Cerebellar nuclear complex (tissue), 1 donor: ENCODE measurements at places on chromosomes 5 and 9.

DNA sequence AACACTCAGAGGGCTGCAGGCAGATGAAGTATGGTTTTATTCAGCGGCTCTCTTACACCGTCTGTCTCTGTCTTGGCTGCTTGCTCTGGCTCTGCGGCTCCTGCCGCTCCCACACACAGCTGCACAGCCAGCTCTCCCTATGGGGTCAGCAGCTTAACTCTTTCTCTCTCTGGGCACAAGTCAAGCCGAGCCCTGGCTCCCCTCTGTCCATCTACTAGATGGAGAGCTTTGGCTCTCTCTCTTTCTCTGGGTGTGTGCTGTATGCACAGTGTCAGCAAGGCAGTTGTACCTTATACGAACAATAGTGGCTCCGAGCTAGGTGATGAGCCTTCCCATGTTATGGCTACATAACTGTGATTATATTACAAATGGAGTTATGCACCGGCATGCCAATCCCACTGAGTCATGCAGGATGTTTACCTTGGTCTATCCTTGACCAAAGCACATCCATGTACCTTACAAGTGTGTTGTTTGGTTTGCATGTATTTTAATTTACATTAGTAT is 19.3 kb upstream of the PPP2CA start:
- no peak for DNase-seq

DNA sequence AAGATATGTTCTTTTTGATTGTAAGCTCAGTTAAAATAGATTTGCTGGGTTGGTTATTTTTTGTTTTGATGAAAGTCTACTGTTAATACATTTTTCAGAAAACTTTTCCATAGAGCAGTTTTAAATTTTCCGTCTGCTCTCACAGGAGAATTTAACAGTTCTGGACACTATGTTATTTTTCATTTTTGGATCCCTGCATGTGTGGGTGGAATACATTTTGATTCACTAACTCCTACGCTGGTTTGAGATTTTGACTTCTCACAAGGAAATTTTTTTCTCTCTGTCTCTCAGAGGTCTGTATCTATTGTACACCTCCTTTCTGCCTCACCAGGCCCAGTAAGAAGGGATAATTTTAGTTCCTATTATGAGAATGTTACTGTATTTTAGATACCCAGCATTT is 502.4 kb downstream of the CDH10 start:
- DNase-seq = no peak

- no peak for DNase-seq
Measured at GRCh38 chr5:3186736-3187405, 408.8 kb upstream of the IRX1 start.

DNA sequence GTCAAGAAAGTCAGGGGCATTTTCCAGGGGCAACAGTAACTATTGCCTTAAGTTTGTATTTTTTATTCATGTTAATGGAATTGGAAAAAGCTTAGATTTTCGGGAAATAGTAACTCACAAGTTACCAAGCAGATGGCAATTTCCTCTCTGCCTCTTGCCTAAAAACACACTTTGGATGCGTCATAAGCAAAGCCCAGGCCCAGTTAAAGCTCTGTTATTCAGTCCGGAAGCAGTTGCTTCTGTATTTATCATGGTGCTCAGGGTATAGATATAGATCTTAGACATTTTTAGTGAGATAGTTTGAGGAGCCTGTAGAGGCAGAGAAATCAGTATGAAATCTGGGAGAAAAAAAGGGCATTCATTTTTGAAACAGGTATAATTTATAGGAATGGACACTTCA is 260.3 kb upstream of the TNC start:
- no peak for DNase-seq

DNA sequence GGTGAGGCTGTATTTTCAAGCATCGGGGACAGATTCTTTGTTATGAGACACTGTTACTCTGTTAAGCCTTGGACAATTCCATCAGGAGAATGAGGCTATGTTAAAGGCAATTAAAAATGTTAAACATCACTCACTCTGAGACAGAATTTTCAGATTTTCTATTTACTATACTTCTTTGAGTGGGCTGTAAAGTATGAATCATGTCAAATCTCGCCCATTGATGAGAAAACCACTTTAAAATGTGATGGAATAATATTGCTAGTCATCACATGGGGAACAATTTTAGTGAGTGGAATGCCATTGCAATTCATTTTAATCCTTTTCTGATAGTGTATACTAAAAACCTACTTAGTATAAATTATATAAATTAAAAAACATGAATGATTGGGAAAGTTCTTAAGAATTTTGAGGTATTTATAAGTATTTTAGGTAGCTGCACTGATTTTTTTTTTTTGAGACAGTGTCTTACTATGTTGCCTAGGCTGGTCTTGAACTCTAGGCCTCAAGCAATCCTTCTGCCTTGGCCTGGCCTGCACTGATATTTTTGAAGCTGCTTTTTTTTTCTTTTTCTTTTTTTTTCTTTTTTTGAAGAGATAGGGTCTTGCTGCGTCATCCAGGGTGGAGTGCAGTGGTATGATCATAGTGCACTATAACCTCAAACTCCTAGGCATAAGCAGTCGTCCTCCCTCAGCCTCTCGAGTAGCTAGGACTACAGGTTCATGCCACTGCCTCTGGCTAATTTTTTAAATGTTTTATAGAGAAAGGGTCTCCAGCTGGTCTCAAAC is 73.2 kb downstream of the KIAA1958 start:
- no peak for DNase-seq

- DNase-seq = no peak
Measured at GRCh38 chr9:123331346-123332060, 24.5 kb upstream of the CRB2 start.

DNA sequence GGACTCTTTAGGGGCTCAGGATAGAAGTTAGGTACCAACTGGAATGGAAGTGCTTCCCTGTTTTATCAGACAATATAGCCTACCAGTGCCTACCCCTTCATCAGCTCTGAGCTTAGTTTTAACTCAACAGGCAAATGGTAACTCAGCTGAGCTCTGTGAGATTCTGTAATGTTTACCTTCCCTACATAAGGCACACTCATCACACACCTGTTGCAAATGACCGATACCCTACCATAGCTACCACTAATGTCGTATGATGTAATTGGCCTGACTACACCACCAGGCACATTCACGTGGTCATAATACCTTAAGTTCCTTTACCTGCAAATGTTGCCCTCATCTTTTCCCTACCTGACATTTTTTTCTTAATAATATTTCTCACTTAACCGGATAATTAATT is 254.8 kb downstream of the ADGRV1 start:
- no peak for DNase-seq

DNA sequence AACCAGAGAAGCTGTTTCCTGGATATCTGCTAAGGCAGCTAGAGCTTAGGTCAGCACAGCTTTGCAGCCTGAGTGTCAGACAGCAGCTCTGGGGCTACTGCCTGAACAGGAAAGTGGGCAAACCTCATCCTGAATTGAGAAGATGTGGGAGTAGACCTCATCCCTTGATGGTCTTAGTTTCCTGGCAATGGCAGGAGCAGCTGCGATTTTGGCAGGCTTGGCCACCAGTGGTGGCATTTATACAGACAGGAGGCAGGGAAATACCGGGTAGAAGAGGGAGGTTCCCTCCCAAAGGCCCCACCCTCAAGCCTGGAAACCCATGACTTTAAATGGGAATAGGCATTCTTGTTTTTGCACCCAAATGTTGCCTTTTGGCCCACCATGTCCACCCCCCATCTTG is 69.7 kb downstream of the LIX1 start:
- no peak for DNase-seq

DNA sequence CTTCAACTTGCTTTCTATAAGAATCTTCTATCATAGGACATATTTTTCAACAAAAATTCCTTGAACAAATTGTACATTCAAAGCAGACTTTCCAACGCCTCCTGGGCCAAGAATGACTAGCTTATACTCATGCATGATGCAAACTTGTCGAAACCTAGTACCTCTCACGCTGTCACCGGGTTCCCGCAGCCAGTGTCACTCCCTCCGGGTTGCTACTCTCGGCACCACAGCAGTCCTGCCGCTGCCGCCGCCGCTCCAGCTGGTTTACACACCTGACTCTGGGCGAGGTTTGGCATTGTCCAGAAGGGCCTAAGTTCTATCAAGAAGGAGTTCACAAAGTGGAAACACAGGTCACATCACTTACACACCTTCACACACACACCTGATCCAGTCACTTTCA is 244.4 kb downstream of the ADAMTSL1 start:
- DNase-seq = no peak

DNA sequence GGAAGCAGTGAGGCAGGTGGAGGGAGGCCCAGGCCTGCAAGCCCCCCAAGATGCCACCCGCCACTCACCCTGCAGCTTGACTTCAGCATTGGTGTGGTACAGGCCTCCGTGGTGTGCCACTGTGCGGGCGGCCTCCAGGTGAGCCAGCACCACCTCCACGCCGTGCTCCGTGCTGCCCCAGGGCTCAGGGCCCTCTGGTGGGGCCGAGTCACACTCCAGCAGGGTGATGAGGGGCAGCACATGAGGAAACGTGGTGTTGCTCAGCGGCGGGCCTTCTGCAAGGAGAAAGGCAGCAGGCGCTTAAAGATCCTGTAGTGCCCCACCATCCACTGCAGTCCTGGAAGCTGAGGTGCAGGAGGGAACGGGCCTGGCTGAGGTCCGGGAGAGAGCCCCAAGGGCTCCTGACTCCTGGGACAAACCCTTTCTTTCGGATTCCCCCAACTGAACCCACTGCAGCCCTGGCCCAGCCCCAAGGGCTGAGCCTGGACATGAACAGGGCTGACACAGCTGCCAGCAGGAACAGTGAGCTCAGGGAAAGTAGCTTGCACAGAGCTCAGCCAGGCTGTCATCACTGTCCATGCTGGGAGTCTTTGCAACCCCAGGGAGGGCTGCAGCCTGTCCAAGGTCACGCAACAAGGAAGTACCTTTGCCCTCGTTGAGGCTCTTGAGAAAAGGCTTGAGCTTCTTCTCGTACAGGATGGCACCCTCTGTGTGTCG is 4.7 kb upstream of the TOR2A start:
- no peak for DNase-seq

DNA sequence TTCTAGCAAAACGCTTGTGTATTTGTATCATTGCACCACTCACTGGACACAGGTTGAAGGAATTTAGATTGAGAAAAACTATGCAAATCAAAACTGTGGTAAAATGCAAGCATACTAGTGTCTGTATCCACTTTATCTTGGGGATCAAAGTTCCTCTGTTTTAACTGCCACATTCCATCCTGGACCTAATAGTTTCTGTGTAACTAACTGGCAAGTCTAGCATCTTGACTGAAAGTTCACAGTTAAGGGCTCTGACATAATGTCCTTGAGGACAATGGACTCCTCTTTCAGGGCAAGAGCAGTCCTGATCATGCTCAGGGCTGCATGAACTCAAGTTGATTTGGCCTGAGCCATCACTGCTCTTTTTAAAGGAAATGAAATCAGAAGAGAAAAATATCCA is 30.7 kb downstream of the NFIB start:
- DNase-seq = no peak

GRCh38 chr9:100690438-100690837 is 112.6 kb downstream of the CAVIN4 start:
- no peak for DNase-seq

DNA sequence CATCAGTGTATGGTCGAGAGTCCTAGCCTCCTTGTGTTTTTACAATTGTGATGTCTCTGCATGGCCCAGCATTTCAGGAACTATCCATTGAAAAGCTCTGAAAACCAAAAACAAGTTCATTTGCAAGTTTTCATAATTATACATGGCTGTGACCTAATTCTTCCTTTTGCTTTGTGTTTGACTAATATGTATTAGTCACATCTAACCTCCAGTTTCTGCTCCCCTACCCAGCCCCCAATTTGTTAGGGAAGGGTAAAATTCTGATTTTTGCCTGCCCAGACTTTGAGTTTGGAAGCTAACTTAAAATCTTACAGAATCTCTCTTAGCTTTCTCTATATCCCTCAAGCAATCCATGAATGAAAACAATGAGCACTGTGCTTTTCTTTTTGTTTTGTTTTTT is 128.2 kb upstream of the SEMA6A start:
- DNase-seq = no peak

- no peak for DNase-seq
Measured at GRCh38 chr5:116795189-116795588, 220.6 kb upstream of the SEMA6A start.

- no peak for DNase-seq
Measured at GRCh38 chr5:93054424-93055163, 526.4 kb downstream of the NR2F1-AS1 start.

DNA sequence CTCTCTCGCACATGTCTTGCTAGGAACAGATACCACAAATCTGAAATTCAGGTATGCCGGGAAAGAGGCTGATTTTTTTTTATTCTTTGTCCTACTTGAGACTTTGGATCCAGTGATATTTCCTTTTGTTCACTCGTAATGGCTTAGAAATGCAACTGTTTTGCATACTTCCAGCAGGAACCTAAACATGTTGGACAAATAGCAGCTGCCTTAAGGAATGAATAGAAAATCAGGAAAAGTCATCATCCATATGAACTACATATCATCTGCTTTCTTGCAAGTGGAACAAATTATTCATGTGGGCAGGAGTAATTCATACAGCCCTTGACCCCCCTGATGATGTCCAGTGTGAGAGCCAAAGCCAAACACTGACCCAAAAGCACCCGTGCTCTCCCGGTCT is 17.4 kb downstream of the TTC39B start:
- no peak for DNase-seq

GRCh38 chr9:97766092-97766491 is 69.0 kb upstream of the XPA start:
- no peak for DNase-seq

- no peak for DNase-seq
Measured at GRCh38 chr5:14267166-14267838, 124.2 kb downstream of the TRIO start.

- DNase-seq = no peak
Measured at GRCh38 chr5:151758141-151758429, 346 bp downstream of the ATOX1 start.
